ENCODE measurements at places on chromosomes 2 and 18.

GRCh38 chr2:217789736-217790181, 213.0 kb downstream of the TNS1 start:
- no peak for DNase-seq

DNA sequence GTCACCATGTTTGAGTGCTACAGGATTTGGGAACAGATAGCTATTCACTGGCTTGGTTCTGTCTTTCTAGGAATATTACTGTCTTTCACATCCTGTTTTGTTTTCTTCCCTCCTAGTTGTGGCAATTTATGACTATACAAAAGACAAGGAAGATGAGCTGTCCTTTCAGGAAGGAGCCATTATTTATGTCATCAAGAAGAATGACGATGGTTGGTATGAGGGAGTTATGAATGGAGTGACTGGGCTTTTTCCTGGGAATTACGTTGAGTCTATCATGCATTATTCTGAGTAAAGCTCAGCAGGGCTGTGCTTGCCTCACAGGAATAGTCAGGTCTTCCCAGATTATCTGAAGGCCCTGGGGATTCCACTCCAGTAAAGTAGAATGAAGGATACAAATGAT, 98.9 kb downstream of the ABI2 start:
- no peak for DNase-seq

DNA sequence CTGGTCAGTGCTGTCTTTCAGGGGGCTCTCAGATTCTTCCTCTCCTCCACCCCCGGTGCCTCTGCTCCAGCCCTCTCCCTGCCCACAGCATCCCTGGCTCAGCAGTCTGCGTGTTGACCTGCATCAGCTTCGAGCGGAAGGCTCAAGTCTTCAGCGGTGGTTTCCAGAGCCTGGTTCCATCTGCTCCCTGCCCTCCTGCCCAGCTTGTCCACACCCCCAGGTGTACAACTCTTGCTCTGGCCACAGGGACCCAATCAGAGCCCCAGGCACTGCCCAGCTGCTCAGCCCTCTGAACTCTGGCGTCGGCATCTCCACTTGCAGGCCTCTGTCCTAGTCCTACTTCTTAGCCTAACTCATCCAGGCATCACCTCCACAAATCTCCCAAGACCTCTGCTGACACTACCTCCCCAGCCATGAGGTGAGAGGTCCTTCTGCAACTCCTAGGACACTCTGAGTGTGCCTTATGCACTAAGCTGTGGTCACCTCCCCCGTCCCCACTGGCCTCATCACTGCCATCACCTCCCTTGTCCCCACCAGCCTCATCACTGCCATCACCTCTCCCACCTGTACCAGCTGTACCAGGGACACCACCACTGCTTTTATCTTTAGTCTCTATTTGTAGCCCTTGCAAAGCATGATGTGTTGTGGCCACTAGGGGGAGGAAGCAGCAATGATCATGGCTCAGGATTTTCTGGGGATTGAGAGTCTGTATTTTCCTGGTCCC, 60.9 kb downstream of the EDAR start:
- no peak for DNase-seq

DNA sequence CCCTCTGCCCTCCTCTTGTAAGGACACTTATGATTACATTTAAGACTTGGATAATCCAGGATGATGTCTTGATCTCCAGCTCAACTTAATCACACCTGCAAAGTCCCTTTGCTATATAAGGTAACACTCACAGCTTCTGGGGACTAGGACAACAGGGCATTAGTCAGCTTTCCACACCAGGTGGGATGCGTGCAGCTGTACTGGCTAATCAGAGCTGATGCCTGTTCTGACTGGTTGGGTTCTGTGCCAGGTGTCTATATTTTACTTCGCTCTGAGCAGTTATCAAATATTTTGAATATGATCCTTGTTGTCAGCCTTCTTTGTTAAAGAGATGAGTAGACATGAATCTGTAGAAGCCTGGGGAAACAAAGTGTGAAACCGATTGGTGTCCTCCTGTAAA, 115.5 kb upstream of the ATP8B1 start:
- DNase-seq: no peak

- DNase-seq: no peak
Observed at GRCh38 chr2:187198136-187198535, 249.9 kb downstream of the CALCRL start.

GRCh38 chr2:236529606-236530005, 40.0 kb upstream of the ACKR3 start:
- no peak for DNase-seq

DNA sequence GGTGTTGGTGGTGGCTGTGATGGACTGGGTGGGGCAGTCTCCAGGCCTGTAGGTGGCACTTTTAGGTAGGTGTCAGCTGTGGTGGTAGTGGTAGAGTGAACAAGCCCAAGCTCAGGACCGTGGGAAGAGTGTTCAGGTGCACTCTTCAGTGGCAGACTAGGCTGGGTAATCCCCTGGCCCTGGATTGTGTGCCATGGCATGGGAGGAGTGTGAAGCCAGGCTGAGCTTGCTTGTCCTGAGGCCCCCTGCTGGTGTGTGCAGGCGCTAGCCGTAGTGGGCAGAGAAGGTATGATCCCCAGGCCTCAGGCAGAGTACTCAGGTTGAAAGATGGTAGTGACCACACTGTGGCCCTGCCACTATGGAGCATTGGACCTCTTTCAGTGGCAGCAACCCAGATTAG, 850.3 kb downstream of the DSC3 start:
- DNase-seq: no peak

- no peak for DNase-seq
Observed at GRCh38 chr2:119644186-119644585, 34.8 kb upstream of the TMEM177 start.

DNA sequence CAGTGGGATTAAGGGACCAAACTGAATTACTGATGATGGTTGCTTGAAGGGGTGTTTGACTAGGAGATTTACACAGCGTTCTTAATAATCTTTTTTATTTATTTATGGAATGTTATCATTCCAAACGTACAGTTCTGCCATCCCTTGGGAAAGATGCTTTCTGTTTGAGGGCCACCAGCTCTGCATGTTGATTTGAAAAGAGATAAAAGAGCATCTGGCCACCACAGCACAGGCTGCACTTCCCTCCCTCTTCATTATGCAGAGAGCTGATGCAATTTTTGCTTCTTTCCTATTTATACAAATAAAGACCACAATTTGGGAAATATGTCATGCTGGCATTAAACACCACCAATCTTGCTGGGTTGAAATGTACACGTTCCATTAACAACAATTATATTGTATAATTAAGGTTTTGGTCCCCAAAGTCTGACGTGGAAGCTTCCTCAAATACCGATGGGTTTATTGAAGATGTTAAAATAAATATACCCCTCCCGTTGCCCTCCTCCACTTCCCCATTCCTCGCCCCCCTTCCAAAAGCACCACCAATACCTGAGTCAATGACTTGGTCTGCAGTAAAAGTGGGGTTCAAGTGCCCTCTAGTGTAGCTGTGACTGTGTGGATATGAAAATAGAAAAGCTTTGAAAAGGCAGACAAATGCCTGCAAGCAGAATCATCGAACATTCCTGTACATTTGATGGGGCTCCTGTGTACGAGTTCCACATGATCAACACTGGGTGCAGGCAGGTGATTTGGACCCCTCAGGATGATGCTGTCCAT, 211.9 kb downstream of the HRH4 start:
- no peak for DNase-seq

- DNase-seq: no peak
Observed at GRCh38 chr2:39107156-39107555, 13.7 kb downstream of the SOS1 start.

DNA sequence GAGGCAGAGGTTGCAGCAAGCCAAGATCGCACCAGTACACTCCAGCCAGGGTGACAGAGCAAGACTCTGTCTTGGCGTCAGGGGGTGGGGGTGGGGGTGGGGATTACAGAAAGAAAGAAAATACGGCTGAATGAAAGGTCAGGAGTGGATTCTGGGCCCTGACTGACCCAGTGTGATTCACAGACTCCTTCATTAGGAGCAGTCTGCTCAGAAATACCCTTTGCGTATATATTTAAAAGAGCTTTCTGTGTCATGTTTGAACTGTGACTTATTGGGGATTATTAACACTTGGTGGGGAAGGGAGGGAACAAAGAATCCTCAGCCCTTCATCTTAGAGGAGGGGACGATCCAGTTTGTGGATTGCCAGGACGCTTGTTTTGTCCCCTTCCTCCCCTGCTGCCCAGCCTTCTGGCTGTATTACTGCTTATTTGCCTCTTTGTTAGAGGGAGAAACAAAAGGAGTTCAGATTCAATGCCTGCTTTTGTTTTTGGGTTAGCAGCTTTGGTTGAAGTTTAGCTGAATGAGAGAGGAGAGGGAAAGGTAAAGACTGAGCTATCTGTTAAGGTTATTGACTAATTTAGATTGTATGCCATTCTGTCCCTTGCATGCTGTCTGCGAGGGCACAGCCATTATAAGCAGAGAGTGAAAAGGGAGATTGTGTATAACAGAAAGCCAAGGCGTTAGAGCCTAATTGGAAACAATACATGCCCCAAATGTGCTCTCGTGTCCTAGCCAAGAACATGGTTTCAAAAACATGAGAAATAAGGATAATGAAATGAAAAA, 118.3 kb downstream of the FMNL2 start:
- DNase-seq: no peak

- DNase-seq: no peak
Observed at GRCh38 chr18:48055351-48055750, 124.9 kb upstream of the SMAD2 start.

Data from T-helper 2 cell treated with Interferon-gamma antibody and Interleukin-4, amounts not matched to agents 5 μg/mL and 100 μg/mL, for 36 hours (primary cell).